MV-4-11 (cell line): ENCODE measurements at places on chromosomes 3 and 15.

- peak; percentile 58 for DNase-seq
Observed at GRCh38 chr15:59622289-59622688, 10.7 kb downstream of the GCNT3 start.

- DNase-seq: no peak
Observed at GRCh38 chr3:66407611-66408218, 93.1 kb downstream of the LRIG1 start.

- no peak for DNase-seq
Observed at GRCh38 chr15:87638554-87639083, 617.9 kb downstream of the NTRK3 start.

GRCh38 chr3:14852717-14853116 is 34.0 kb downstream of the FGD5 start:
- DNase-seq: no peak

GRCh38 chr3:12553921-12554391 is 2.9 kb upstream of the MKRN2 start:
- peak; percentile 62 for DNase-seq

DNA sequence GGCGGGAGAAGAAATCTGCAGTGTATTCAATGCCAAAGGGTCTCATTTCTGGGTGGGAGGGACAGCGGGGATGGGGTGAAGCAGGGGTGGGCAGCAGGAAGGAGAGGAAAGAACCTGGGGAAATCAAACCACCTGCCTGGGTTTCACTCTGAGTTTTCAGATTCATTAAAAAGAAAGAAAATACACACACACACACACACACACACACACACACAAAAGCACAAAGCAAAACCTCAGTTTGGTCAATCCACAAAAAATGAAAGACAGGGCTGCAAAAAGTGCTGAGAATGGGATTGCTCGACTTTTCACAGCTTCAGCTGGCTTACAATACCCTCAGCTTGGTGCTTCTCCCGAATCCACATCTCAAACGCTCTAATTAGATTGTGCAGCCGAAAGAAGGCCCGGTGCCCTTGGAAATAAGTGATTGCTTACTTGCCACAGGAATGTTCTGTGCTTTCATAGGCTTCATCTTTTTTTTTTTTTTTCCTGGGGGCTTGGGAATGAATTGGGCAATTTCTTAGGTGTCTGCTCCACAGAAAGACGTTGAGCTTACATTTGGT is 370.5 kb downstream of the RORA start:
- DNase-seq: no peak

DNA sequence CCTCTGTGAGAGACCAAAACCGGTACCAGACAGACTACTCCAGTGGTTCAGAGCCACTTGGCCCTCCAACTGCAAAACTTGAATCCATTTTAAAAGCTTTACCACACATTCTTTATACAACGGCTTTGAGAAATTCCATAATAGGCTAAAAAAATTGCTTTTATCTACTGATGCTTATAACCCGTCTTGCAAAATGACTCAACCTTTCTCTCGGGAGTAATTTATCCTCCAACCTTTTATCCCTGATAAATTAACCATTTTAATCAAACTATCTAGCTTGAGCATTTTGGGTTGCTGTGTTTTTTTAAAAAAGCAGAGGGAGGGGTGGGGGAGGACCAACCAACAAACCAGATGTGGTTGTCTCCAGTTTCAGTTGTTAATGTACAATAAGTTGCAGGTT is 275.7 kb upstream of the LRTM1 start:
- no peak for DNase-seq

DNA sequence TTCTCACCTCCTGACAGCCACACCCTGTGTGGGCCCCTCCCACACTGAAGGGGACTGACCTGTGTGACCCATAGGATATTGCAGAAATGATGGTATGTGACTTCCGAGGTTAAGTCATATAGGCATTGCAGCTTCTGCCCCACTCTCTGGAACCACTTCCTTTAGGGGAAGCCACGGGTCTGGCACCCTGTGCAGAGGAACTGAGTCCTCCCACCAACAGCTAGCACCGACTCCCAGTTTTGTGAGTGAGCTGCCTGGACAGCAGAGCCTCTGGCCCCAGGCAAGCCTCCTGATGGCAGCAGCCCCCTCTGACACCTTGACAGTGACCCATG is 24.6 kb upstream of the SLC6A6 start:
- peak; percentile 97 for DNase-seq

DNA sequence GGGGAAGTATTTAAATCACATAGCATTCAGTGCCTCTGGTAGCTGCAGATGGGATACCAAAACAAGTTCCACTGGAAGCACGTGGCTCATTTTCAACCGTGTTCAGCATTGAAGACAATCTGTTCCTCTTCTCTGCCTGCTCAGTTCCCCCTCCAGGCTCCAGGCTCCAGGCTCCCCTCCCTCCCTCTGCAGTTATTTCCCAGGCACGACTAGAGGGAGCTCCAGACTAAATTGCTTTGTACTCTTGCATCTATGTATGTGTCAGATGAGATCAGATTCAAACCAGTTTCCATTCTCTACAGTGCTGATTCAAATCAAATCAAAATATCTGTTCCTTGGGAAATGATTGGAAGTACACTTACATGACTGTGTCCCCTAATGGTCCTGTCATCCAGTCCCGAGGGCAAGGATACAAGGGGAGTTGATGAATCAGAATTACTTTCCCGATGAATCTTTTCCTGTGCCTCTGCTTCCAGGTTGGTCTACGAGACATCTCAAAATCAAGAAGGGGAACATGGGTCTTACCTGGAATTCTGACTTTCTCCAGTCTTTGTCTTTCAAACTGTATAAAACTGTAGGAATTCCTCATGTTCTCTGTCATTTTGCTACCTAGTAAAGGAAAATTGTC is 600.5 kb downstream of the EDEM1 start:
- peak; percentile 65 for DNase-seq

DNA sequence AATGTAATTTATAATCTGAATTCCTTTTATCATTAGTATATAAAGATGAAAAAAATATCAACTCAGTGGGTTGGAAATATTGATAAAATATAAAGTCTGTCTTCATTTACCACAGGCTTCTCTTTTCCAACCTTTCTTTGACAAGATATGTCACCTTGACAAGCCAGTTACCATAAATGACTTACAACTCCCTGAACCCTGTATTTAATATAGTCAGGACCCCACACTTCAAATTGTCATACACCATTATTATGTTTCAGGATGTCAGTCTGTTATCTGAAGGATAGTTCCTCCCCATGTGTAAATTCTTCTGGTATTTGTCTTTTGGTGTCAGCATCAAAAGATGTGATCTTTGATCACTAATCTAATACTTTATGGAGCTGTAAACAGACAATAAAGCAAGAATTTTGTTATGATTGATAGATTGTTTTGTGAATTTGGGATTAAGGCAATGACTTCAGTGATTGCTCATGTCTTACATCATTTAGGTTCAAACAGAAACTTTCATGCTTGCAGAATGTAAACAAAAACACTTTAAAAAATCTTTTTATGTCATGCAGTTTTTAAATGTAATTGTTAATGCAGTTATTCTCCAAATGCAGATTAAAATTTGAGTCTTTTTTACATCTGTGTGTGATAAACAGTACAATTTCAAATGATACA is 503.5 kb upstream of the BCHE start:
- no peak for DNase-seq

DNA sequence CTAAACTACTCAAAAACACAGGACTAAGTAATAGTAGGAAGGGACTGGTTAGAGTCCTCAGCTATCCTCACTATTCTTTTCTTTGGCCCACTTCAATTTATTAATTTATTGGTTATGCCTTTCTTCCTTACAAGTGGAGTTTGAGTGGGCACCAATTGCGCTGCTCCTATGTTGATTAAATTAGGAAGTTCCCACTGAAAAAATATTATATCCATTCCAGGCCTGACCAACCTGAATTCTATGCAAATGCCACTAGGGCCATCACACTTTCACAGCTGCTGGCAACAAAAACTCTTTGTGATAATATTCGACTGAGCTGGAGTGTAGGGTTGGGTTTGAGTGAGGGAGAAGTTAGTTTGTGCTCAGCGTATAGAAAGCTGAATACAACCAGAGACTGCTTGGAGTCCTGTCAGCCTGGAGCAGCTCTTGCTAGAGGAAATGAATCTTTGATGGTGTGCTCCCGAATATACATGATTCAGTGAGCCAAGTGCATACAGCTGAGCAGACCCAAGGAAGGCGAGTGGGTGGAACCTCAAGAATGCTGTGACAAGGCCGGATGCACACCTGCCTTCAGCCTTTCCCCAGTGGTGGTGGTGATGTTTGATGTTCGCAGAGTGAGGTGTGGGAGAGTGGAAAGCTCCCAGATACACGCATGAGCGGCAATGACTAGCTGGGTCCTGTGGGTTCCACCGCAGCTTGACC is 1.5 kb downstream of the ARHGEF3 start:
- peak; percentile 51 for DNase-seq

DNA sequence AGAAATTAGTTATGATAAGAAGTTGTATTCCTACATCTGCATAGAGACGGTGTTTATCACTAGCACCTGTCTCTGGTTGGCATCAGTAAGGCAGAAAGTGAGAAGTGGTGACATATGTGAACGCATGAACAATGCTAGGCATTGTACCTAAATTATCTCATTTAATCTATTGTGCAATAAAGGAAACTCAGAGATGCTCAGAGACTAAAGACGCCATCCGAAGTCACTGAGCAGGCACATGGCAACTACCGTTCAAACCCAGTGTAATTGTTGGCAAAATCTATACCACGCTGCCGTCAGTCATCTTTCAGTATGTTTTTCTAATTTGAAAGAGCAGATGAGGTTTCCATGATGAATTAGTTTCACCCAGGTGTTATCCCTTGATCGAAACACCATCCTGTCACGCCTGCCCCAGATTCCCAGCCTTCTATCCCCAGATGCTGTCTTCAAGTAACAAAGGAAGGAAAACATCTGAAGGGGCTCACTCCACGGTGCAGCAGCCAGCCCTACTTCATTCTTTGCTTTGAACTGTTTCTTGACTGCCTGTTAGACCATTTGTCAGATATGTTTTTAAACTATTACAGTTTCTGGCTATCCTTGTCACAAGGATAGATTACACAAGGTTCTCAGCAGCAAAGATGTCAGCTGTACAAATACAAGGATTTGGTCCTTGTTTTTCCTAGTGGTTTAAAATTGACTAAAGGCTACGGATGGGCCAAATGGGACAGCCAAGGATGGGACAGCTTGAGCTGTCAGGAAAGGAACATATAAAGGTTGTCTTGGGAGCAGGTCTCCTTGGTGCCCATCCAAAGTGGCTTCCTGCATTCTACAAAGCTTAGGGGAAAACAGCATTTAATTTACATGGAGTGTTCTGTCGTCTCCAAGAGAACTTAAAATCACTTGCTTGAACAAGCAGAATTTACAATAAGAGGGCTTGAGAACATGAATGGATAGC is 99.1 kb downstream of the TMEM108 start:
- no peak for DNase-seq

DNA sequence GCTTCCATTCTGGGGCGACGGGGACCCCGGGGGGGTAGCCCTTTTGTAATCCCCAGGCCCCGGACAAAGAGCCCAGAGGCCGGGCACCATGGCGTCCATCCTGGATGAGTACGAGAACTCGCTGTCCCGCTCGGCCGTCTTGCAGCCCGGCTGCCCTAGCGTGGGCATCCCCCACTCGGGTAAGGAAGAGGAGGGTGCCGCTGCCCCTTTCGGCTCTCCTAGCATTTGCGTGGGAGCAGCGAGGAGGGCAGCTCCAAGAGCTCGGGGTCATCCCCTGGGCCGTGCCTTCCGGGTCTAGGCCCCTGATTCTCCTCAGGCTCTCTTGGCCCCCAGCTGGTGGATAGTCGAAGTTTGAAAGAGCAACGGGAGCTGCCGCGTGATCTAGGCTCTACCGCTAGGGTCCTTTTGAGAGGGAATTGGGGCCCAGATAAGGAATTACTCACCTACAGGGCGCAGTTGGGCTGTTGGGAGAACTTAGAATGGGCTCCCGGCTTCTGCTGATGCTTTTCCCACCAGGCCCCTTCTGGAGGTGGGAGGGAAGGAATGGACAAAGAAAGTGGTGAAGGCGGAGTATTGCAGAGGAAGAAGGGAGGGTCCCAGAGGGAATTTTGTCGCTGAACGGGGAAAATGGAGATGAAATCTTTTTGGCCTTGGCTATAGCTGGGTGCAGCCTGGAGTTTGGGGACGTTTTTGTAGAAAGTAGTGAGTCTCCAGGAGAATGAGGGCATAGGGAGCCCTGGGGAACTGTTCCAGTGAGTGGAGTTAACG is 615 bp downstream of the VPS18 start:
- peak; percentile 78 for DNase-seq

DNA sequence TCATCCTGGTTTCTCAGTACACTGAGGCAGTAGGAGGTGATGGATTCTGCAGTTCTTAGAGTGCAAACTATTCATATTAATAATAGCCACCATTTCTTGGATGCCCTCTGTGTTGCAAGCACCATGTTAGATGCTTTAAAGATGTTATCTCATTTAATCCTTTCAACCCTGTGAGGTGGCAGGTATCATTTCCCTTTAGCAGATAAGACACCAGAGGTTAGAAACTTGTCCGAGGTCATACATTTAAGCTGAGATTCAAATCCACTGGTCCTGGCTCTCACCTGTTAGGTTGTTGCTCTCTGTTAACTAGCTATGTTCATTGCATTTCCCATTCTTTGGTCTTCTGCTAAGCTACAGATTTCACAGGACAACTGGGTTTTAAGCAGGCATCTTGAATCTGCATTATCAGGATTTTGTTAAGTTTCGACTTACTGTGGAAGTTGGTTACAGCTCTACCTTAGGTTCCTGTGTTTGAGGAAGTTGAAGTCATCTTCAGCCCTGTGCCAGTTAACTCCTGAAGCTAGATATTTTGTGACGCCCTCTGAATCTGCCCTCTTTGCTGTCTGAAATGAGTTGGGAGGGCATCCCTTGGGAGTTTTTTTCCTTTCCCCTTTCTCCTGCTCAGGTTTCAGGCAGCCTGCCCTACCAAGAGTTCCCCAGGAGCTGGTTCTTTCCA is 6.4 kb downstream of the PDE8A start:
- DNase-seq: no peak

DNA sequence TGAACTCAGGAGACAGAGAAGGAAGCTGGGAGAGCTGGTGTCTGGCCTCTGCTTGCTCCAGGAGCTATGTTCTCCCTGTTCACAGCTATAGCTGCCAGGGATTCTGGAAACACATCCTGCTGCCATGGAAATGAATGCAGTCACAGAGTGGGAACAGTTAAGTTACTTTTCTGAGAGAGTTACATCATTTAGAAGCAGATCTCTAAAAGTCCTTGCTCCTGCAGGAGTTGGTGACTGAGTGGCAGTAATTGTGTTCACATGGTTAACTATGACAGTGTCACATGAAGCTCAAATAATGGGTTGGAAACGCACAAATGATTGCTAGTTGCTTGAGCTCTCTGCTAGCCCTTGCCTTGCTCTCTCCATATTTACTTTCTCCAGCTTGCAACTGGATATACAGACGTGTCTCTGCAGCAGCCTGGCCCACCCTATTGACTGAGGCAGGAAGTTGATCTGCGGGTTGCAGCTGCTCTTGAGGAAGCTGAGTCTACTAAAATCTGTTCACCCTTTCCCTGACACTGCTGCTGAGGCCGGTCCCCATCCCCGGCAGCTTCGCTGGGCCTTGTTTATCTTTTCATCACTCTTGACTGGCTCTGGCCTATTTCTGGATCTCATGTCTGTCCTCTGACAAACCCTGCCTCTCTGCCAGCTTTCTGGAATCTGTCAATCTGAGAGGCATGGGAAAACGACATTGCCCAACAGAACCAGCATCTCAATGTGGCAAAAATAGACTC is 16.7 kb upstream of the ISLR start:
- DNase-seq: no peak
